ENCODE measurements at places on chromosomes 3 and 15.

DNA sequence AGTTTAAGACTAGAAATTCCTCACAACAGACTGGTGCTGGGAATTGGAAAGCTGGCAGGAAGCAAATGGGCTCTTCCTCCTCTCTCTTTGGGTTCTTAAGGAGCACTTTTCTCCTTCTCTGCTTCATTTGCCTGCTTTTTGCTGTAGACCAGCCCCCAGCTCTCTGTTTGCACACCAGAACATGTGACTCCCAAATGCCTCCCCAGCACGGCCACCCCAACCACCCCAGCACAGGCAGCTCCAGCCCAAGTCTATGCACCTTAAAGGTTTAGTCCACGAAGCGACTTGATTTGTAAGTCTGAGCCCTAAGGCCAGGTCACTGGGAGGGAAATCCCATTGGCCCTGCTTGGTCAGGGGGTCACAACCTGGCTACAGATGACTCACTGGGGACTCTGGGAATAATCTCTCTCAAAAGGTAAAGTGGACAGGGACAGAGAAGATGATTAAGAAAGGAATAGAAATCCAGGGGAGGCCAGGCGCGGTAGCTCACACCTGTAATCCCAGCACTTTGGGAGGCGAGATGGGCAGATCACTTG, 377.8 kb upstream of the PROK2 start:
- DNase-seq = no peak

DNA sequence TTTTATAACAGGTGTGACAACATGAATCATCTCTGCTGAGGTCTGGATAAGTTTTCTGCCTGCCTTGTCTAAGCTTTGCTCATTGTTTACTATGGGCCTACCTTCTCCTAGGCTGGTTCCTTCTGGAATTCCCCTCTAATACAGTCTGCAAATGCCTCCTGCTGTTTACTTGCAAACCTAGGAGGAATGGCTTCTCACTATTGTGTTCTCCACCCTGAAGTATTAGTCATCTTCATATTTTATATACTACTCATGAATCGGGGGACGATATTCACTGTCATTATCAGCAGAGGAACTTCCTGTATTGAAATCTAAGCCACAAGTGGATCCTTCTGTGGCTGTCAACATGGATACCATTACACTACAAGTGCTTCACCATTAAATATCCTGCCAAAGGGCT, 154.8 kb downstream of the PLCL2 start:
- no peak for DNase-seq

DNA sequence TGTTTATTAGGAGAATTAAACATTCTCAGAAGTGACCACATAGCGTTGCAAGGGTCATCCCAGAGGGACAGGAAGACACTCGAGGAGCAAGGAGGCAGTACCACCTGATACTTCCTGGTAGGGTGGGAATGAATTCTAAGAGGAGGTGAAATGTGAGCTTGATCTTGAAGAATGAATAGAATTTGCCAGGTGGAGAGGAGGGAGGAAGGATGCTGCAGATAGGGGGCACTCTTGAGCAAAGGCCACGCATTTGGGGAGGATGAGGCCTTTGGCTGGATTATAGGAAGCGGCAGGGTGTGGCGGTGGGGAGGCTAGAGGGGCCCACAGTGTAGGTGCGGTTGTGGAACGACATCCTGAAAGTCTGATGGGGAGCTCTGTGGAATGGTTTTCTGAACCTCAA, 33.5 kb downstream of the CHCHD6 start:
- DNase-seq = no peak

- DNase-seq = no peak
Observed at GRCh38 chr3:194136519-194137007, 615 bp downstream of the HES1 start.

DNA sequence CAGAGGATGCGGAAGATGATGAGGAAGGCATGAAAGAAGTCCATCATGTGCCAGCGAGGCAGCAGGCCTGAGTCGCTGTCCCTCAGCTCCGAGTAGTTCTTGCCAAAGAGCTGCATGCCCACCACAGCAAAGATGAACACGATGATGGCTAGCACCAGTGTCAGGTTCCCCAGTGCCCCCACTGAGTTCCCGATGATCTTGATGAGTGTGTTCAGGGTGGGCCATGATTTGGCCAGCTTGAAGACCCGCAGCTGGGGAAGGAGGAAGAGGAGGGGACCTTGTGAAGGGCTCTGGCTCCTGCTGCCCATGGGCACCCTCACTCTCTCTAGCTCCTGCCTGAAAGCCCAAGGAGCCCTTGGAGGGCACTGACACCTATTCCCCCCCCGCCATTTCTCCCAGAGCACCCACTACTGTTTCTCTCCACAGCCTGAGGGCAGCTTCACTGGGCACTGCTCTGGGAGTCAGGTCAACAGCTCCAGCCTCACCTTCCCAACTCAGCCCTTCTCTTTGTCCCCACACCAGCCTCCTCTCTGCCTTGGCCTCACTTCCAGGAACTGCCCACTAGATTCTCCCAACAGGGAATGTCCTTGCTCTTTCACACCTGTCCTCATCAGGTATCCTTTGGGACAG, 63.6 kb downstream of the SCN5A start:
- no peak for DNase-seq

- DNase-seq = no peak
Observed at GRCh38 chr3:143269741-143270140, 150.2 kb downstream of the CHST2 start.

DNA sequence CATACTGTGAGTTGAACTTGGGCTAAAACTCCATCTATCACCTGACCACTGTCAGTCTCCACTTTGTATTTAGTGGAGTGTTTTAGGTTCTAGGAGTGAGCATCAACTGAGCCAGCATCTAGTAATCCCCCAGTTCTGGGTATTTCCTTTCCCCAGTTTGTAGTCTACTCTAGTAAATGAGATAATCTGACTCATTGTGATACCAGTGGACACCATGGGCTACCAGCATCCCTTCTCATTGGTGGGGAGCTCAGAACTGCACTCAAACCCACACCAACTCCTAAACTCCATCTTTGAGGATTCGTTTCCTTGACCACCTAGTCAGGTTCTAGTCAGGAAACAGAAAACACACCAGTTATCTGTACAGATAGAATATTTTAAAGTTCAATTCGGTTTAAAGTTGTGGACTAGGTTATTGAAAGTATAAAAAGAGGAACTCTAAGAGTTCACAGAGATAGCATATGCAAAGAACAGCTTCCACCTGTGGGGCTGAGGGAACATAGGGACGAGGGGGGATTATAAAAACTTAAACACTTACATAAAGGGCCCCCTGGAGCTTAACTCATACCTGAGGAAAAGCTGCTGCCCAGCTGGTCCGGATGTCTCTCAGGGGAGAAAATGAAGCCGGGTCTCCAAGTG, 36.0 kb downstream of the LEO1 start:
- DNase-seq = no peak

GRCh38 chr3:97510795-97511194, 253.8 kb upstream of the ARL6 start:
- no peak for DNase-seq

- no peak for DNase-seq
Observed at GRCh38 chr3:14429237-14429636, 26.8 kb downstream of the SLC6A6 start.

DNA sequence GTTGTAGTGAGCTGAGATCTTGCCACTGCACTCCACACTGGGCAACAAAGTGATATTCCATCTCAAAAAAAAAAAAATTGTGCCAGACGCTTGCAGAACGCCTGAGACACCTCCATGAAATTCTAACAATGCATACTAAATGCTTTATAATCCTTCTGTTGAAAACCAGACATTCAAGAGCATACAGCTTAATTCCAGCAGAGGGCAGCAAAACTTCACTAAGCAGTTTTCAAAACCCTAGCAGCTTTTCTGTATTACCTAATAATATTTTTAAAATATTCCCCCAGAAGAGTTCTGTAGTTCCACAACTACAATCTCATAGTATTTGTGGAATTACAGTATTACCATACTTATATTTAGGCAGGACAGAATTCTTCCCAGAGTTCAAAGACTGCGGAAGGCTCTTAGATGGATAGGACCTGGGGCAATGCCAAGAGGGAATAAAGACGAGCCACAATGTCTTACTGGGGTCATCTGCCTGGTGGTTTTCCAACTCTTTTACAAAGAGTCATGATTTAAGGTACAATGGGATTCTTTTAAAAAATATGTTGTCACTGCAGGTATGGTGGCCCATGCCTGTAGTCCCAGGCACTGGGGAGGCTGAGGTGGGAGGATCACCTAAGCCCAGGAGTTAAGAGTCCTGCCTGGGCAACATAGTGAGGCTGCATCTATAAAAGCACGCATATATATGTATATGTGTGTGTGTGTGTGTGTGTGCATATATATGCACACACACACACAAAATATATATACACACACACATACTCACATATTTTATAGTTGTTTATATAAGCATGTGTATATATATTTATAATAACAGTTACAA, 19.6 kb upstream of the TASOR start:
- no peak for DNase-seq

- DNase-seq = no peak
Observed at GRCh38 chr3:98920166-98920565, 18.7 kb upstream of the DCBLD2 start.

DNA sequence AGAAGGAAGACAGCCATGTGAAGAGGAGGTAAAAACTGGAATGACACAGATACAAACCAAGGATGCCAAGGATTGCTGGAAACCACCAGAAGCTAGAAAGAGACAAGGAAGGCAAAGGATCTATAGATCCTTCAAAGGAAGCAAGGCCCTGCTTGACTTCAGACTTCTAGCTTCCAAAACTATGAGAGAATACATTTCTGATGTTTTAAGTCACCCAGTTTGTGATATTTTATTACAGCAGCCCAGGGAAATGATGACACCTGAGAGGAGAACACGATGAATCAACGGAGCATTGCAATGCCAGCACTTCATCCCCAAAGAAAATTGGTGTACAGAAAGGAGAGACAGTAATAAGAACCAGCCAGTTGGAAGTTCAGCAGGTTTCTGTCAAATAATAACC, 116.3 kb downstream of the MAGI1 start:
- no peak for DNase-seq

GRCh38 chr15:91938136-91938535, 84.6 kb downstream of the SLCO3A1 start:
- DNase-seq = no peak

GRCh38 chr3:180383332-180384020, 218.5 kb upstream of the TTC14 start:
- no peak for DNase-seq

DNA sequence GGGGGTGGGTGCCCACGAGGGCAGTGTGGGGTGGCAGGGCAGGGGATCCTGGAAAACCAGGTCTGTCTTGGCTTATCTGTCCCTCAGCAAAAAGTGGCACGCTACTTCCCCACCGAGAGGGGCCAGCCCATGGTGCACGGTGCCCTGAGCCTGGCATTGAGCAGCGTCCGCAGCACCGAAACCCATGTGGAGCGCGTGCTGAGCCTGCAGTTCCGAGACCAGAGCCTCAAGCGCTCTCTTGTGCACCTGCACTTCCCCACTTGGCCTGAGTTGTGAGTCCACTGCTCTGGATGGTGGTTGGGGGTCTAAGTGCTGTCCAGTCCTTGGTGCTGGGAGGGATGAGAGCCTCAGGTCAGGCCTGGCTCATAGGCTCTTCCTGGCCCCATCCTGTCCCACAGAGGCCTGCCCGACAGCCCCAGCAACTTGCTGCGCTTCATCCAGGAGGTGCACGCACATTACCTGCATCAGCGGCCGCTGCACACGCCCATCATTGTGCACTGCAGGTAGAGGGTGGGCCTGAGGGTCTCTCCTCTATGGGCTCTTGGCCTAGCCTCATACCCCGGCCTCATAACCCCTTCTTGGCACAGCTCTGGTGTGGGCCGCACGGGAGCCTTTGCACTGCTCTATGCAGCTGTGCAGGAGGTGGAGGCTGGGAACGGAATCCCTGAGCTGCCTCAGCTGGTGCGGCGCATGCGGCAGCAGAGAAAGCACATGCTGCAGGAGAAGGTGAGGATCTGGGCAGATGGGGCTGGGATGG, 31.1 kb downstream of the PTPN23 start:
- no peak for DNase-seq

DNA sequence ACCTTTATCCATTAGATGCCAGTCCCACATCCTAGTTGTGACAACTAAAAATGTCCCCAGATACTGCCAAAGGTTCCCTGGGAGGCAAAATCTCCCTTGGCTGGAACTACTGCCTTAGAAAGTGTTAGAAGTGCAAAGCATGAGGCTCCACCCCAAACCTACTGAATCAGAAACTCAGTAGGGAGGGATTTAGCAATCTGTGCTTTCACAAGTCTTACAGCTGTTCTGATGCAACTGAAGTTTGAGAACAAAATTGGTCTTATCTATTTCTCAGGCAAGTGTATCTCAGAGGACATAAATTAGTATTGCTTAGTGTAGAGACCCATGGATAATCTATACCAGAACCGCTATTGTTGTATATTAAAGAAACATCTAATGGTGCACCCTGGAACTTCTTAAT, 70.2 kb downstream of the CLDN1 start:
- no peak for DNase-seq

- no peak for DNase-seq
Observed at GRCh38 chr15:64566629-64567427, 106.5 kb downstream of the ZNF609 start.

DNA sequence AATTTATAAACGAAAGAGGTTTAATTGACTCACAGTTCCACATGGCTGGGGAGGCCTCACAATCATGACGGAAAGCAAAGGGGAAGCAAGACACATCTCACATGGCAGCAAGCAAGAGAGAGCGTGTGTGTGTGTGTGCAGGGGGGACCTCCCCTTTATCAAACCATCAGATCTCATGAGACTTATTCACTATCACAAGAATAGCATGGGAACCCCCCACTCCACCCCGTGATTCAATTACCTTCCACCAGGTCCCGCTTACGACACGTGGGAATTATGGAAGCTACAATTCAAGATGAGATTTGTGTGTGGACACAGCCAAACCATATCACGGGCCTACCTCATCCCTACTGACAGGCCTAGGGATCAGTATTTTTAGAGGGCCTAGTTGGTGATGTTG, 3.1 kb upstream of the EPHB1 start:
- DNase-seq = no peak

GRCh38 chr15:25728816-25729215, 134.3 kb downstream of the ATP10A start:
- DNase-seq = no peak

GRCh38 chr15:78362716-78363380, 22.7 kb downstream of the CRABP1 start:
- no peak for DNase-seq

- no peak for DNase-seq
Observed at GRCh38 chr15:88243895-88244787, 12.4 kb downstream of the NTRK3 start.

- no peak for DNase-seq
Observed at GRCh38 chr3:31922962-31923361, 58.1 kb downstream of the OSBPL10 start.
